ENCODE measurements at places on chromosomes 12 and 14.

DNA sequence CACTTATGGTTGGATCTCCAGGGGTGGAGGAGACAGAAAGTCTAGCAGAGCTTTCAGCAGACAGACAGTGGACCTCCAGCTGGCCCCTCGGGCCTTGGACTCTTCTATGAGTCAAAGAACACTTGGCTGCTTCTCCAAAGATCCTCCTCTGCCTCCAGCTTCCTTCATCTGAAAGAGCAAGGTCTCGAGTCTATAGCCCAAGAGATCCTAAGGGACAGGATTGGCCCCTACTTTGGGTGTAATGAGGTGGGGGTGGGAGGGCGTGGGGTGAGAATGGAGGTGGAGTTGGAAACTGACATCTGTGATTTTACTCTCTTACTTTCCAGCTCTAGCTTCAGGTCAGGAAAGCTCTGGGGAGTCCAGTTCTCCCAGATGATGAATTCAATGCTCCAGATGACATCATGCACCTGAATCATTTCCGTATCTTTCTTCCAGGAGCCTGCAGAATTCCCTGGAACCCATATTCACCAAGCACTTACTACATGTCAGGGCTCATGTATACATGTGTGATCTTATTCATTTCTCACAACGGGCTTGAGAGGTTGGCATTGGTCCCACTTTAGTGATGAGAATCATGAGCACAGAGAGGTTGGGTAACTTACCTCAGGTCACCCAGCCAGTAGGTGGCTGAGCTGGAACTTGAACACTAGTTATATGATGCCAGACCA is 10.2 kb upstream of the PGF start:
- DNase-seq = no peak

DNA sequence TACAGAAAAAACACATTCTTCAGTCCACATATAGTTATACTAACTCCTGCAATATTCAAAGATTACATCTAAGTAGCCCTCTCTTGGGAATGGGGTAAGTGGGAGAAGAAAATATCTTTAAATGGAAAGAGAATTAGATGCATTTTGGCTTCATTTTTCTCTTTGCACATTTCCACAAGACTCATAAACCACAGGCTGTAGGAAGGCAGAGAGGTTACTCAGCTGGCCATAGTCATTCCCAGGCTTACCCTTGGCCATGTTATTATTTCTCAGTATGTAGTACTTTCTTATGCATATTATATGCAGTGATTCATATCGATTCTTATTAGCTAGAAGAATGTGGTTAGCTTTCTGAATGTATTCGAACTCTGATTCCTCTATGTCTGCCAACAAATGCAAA is 92.2 kb downstream of the PTPRR start:
- no peak for DNase-seq

DNA sequence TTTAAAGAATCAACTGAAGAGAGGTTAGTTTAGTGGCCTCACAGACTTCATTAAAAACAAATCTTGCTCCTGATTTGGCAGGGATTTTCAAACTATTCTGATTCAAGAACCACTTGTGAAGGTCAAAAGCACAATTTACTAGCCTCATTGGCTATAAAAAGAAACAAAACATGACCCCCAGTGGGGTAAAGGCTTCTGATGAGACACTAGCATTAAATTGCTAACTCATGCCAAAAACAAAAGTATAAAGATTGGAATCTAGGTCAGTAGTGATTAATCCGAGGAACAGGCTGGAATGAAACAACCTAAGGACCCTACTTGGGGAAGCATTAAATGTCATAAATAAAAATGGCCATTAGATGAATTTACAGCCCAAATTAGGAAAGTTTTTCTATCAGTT is 312.3 kb downstream of the PAWR start:
- no peak for DNase-seq

GRCh38 chr14:49853572-49854375 is 1.2 kb upstream of the NEMF start:
- peak; percentile 90 for DNase-seq

DNA sequence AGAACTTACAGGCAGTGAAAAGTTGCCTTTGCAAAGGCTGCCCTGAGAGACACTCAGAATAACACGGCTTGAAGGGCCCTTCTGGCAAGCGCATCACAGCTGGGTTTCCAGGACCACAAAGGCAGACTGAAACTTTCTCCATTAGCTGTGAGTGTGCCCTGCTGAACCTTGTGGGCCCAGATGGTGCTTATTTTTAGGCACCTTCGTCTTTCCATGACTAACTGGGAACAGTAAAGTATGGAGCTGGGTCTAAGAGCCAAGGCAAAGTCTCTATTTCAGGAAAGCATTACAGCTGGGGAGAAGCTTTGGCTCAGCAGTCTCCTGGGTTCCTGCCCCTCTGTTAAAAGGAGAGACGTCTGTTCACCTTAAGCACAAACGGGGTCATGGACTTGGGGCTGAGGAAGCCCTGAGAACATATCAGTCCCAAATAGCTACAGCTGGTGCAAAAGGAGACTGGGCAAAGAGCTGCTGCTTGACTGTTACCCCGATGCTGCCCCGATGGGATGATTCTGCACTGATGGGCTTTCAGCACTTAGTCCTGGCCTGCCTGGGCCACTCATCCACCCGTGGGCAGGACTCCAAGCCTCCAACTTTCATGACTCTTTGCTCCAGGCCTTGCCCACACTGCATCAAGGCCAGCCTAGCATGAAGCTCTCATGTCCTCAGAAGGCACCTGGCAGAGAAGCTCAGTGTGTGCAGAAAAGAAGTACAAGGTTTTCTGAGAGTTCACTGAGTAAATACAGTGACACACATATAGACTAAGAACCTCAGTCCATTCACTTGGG is 248.3 kb downstream of the PHLDA1 start:
- no peak for DNase-seq

- DNase-seq = no peak
These were observed 532.0 kb downstream of the TMEM121 start for GRCh38 chr14:106058342-106058741.

- no peak for DNase-seq
These were observed 76.4 kb downstream of the FOXN4 start for GRCh38 chr12:109232731-109233130.

DNA sequence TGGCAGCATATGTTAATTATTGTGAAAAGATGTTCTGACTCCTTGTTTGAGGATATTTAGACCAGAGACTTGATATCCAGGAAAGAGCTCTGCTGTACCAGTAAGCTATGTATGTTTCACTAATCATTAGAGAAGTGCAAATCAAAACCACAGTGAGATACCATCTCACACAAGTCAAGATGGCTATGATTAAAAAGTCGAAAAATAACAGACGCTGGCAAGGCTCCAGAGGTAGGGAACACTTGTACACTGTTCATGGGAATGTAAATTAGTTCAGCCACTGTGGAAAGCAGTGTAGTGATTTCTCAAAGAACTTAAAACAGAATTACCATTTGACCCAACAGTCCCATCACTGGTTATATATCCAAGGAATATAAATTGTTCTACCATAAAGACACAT is 171.6 kb downstream of the DPY19L2 start:
- DNase-seq = no peak

- no peak for DNase-seq
These were observed 237.9 kb upstream of the CCDC196 start for GRCh38 chr14:66248256-66248655.

- no peak for DNase-seq
These were observed 16.1 kb upstream of the NUDT14 start for GRCh38 chr14:105197211-105197641.

GRCh38 chr14:96852823-96853422 is 55.7 kb downstream of the VRK1 start:
- DNase-seq = no peak

GRCh38 chr12:31523306-31523705 is 67.6 kb downstream of the DENND5B start:
- no peak for DNase-seq

DNA sequence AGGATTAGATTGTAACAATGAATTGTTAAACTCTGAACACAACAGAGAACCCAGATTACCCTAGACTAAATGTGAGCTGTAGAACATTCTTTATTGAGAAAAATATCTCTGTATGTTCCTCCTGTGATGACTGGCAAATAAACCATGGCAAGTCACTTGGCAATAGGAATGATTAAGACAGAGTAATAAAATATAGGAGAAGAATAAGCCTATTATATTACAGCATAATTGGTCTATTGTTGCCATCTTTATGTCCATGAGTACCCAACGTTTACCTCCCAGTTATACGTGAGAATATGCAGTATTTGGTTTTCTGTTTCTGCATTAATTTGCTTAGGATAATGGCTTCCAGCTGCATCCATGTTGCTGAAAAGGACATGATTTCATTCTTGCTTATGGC is 211.2 kb upstream of the AVPR1A start:
- DNase-seq = no peak

DNA sequence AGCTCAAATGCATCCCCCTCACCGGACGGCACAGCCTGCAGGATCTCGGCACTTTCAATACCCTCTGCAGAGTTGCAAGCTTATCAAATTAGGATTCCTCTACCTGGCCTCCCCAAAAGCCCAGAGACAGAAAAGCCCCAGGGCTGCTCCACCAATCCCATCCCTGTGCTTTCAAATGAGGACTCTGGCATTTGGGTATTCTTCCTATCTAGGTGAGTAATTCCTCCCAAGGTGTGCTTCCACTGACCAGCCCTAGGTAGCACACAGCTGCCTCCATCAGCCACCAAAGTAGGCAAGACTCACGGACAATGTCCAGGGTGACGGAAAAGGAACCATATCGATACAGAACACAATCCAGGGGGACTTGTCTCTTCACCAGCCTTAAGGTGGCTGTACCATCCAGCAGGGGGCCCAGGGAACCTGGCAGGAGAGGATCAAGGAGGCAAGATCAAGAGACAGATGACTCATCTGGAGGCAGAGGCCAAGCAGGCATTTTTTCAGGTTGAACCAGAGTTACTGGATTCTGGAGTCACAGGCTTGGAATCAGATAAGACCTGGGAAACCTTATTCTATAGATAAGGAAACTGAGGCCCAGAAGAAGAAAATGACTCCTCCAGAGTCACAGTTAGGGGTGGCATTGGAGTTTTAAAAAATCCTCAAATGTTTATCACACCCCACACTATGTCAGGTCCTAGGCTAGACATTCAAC is 9.9 kb downstream of the PMEL start:
- peak; percentile 43 for DNase-seq

- no peak for DNase-seq
These were observed 14.0 kb downstream of the BRF1 start for GRCh38 chr14:105286759-105287144.

GRCh38 chr12:104458694-104459367 is 2.1 kb downstream of the CHST11 start:
- no peak for DNase-seq

- no peak for DNase-seq
These were observed 14.8 kb downstream of the DDX24 start for GRCh38 chr14:94066089-94066676.

- DNase-seq = no peak
These were observed 13.6 kb downstream of the IFT81 start for GRCh38 chr12:110137786-110138185.

- no peak for DNase-seq
These were observed 373.0 kb downstream of the ALG10 start for GRCh38 chr12:34395056-34396005.

DNA sequence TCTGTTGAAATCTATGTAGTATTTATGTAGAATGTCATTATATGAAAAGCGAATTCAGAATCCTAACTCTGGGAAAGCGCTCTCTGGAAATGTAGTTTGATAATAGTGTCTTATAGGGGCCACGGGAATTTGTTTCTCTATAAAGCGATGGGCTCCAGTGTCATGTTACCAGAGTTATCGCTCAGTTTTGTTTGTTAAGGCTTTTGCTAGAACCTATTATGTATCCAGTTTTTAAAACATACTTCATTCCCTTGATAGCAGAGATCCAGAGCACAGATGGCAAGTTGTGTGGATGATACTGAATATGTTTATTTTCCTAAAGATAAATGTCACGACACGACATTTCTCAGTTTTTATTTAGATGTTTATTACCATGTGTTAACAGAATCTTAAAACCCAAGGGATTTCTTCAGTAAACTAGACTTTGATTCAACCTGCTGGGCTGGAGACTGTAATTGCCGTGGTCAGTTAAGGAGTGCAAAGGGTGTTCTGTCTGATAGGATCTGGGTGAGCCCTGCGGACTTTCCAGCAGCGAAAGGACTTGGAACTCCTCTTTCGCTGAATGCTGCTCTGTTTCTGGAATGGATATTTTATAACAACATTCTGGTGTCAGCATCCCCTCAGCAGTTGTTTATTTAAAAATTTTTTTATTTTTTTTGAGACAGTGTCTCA is 1.7 kb upstream of the DNAH10 start:
- no peak for DNase-seq

DNA sequence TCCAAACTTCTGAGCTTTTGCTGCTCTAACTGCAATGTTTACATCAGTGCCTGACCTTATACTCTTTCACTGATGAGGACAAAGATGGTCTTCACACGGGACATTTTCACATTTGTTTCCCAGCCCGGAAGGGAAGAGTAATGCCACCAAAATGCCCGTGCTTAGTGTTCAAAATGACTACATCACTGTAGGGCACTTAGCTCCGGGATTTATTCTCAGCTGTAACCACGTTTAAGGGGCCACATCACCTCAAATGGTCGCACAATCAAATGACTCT is 2.9 kb downstream of the GSG1 start:
- no peak for DNase-seq

GRCh38 chr14:103613517-103613916 is 15.5 kb upstream of the KLC1 start:
- no peak for DNase-seq

- DNase-seq = no peak
These were observed 2.8 kb upstream of the PIWIL1 start for GRCh38 chr12:130334937-130335336.

- DNase-seq = peak; percentile 52
These were observed 23.5 kb upstream of the PTPRB start for GRCh38 chr12:70660620-70661219.

DNA sequence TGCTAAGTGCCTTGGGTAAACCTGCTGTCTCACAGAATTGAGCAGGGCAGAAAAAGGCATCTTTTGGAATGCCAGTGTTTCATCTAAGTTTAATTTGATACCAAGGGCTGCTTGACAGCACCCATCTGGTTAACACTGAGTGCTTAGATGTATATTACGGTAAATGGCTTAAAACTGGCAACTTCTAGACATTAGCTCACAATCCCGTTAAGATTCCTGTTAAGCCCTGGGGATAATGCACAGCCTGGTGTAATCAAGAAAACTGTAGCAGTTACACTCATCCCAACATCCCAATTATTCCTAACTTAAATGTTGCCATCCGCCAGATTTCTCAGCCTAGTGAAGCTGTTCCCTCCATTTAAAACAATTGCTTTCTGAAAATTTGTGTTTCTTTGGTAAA is 29.9 kb downstream of the PPFIBP1 start:
- DNase-seq = no peak

DNA sequence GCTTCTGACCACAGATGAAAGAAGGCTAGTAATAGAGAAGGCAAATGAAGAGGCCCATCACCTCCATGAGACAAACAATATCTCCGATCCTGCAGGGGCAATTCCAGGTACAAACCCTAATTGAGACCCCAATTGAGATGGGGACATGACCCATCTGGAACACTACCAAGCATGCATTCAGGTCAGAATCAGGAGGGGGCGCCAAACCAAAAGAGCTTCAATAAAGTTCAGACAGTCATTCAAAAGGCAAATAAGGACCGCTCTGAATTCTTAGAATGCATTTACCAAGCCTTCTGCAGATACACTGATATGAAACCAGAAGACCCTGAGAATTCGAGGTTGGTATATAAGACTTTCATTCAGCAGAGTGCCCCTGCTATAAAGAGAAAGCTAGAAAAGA is 10.2 kb upstream of the EDDM3B start:
- DNase-seq = no peak

GRCh38 chr14:93946541-93947090 is 19.5 kb downstream of the FAM181A start:
- DNase-seq = no peak

- DNase-seq = no peak
These were observed 15.3 kb upstream of the HVCN1 start for GRCh38 chr12:110704231-110704630.

- no peak for DNase-seq
These were observed 117.2 kb downstream of the PPM1H start for GRCh38 chr12:62817556-62818271.
